Activated CD8-positive, alpha-beta memory T cell treated with anti-CD3 and anti-CD28 coated beads for 4 hours (primary cell): ENCODE measurements at places on chromosomes 7 and 10.

- DNase-seq: no peak
Measured at GRCh38 chr7:75599244-75599781, 107.2 kb downstream of the SPDYE5 start.

DNA sequence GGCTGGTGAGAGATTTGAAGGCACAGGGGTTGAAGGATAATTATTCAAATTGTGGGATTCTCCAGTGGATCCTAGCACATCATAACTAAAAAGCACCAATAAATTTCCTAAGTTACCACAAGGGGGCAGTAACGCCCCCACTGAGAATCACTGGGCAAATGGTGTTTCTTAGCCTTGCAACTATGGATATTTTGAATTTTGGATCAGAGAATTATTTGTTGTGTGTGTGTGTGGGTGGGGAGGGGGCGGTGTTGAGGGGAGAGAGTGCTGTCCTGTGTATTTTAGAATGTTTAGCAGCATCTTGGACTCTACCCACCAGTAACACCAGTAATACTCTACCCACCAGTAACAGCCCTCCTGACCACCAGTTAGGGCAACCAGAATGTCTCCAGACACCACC, 63.3 kb upstream of the PRKG1 start:
- DNase-seq: no peak

- DNase-seq: no peak
Measured at GRCh38 chr10:72712136-72712535, 20.2 kb downstream of the MCU start.

DNA sequence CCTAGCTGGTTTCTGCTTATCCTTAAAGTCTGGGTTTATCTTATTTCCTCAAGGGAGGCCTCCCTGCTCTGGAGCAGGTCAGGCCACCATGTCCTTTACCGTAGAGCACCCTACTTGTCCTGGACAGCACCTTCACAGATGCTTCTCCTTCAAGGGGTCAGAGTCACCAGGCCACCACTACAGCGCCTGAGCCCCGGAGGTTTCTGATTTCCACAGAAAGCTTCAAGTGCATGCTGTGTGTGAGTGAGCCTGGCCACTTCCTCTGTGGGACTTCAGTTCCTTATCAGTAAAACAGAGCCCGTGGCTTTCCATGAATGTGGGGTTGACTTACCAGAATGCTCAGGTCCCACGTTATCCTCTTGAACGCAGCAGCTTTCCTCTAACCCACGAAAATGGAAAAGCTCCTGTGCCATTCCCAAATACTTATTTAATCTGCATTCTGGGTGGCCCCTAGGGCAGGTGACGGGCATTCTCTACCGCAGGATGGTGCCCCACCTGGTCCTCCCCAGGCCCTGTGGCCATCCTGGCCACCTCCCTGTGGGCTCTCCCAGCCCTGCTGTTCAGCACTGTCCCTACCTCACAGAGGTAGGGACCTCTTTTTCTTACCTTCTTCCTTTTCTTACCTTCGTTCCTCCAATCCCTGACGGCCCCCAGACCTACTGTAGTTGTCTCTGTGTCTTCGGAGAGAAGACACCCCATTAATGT, 1.4 kb upstream of the DOCK1 start:
- no peak for DNase-seq

DNA sequence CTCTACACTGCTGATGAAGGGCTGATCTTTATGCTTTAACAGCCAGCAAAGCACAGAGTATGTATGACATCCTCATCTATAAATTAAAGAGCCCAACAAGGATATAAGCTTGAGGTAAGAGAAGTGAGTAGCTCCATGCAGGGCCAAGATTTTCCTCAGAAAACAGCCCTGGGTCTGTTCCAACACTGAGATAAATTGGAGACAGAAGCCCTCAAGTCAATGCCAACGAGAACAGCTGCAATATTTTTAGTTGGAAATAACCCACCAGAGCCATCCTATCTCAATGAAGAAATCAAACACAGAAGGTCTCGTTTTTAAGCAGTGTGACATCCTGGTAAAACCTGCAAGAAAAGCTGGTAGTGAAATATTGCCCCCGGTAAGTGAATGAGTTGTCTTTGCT, 297.0 kb upstream of the AUTS2 start:
- DNase-seq: no peak

DNA sequence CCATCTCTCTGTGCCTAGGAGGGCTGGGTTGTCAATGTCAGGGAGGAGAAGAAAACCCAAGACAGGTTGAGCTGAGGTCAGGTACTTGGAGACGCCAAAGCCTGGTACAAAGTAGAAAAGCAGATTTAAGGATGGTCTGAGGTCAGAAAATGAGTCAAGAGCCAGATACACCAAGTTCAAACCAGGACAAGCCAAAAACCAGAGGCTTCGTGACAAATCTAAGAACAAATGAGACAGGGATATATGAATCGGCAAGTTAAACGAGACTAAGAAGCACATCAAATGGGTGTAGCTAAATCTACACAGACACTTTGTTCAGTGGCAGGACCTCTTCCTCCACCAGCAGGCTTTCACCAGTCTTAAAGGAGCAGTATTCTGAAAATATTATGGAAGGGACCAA, 34.2 kb downstream of the C7orf33 start:
- DNase-seq: no peak

DNA sequence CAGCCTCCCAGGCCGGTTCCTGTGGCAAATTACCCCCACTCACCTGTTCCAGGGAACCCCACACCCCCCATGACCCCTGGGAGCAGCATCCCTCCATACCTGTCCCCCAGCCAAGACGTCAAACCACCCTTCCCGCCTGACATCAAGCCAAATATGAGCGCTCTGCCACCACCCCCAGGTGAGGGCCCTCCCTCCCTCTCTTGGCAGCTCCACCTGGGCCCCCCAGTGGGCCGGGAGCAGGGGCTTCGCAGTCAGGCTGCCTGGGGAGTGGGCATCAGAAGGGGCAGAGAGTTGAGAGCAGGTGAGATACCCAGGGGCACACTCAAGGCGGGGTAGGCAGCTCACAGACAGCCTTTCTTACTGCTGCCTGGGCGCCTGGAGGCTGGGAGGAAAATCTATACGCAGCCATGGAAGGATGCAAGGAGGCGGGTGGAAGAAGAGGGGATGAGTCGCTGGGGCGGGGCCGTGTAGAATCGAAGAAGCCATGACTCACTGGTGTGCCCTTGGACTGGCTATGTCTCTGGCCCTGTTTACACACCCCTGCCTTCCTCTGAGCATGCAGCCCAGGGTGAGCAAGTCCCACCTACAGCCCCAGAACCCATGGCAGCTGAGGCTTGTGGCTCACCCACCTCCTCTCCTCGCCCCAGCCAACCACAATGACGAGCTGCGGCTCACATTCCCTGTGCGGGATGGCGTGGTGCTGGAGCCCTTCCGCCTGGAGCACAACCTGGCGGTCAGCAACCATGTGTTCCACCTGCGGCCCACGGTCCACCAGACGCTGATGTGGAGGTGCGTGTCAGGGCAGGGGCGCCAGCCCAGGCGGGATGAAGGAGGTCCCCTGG, 48.6 kb upstream of the PPIF start:
- no peak for DNase-seq

DNA sequence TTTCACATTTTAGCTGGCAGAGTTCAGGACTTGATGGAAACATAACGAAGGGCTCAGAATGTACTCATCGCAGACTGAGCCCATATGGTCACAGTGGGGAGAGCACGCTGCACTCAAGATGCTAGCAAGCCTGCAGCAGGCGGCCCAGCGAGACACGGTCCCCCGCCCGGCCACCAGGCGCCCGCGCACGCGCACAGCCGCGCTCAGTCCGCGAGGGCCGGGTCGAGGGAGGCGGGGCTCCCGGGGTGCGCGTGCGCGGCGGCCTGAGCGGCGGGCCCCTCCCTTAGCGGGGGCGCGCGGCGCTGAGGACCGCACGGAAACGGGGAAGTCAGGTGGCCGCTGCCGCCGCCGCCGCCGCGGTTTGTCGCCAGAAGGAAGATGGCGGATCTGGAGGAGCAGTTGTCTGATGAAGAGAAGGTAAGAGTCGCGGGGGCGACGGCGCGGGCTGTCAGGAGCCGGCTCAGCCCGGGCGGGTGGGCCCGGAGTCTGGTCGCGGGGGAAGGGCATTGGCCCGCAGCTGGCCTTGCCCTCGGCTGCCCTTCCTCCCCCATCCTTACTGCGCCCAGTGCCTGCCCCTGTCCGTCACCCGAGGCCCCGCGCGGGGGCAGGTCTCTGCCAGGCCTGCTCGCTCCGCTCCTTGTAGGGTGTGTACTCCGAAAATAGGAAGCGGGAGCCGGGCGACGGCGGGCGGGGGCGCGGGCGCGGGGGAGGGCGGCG, at the start of gene CAPZA2:
TSS of gene CAPZA2 (plus strand) at position 354 of the 717 bp plus-strand sequence. CDS start at position 379, 25 bp downstream.
- DNase-seq: peak; percentile 84

DNA sequence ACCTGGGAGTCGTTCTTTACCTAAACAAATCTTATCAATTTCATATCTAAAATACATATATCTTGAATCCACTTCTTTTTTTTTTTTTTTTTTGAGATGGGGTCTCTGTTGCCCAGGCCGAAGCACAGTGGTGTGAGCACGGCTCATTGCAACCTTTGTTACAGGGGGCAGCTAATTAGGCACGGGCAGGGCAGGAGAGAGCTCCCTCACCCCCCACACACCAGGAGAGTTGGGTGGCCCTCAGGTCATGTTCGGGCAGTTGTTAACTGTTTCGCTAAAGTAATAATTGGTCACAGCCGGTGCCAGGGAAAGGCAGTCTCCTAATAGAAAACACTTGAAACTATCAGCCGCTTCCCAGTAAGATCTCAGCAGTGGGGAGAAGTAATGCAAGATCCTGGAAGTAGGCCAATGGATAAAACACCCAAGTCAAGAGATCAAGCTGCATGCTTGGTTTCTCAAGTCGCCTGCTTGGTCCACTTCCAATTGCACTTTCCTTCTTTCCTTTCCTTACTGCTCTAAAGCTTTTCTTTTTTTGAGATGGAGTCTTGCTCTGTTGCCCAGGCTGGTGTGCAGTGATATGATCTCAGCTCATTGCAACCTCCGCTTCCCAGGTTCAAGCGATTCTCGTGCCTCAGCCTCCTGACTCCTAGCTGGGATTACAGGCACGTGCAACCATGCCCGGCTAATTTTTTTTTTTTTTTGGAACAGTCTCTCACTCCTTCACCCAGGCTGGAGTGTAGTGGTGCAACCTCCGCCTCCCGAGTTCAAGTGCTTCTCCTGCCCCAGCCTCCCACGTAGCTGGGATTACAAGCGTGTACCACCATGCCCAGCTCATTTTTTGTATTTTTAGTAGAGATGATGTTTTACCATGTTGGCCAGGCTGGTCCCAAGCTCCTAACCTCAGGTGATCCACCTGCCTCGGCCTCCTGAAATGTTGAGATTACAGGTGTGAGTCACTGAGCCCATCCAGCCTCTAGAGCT, 21.3 kb upstream of the EFCAB10 start:
- DNase-seq: no peak

GRCh38 chr7:23276376-23276775, 22.8 kb upstream of the MALSU1 start:
- no peak for DNase-seq

DNA sequence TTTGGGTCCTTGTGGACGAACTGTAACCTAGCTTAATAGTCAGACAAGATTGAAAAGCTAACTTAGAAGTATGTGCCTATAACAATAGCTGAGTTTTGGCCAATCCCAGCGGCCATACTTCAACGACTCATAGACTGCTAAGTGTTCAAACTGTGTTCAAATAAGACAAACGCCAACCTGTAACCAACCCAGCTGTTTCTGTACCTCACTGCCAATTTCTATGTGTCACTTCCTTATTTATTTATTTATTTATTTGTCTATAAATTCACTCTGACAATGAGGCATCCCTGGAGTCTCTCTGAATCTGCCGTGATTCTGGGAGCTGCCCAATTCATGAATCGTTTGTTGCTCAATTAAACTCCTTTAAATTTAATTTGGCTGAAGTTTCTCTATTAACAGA, 21.7 kb downstream of the ST8SIA6 start:
- no peak for DNase-seq

- DNase-seq: no peak
Measured at GRCh38 chr10:47346581-47347302, 1.4 kb upstream of the RBP3 start.

DNA sequence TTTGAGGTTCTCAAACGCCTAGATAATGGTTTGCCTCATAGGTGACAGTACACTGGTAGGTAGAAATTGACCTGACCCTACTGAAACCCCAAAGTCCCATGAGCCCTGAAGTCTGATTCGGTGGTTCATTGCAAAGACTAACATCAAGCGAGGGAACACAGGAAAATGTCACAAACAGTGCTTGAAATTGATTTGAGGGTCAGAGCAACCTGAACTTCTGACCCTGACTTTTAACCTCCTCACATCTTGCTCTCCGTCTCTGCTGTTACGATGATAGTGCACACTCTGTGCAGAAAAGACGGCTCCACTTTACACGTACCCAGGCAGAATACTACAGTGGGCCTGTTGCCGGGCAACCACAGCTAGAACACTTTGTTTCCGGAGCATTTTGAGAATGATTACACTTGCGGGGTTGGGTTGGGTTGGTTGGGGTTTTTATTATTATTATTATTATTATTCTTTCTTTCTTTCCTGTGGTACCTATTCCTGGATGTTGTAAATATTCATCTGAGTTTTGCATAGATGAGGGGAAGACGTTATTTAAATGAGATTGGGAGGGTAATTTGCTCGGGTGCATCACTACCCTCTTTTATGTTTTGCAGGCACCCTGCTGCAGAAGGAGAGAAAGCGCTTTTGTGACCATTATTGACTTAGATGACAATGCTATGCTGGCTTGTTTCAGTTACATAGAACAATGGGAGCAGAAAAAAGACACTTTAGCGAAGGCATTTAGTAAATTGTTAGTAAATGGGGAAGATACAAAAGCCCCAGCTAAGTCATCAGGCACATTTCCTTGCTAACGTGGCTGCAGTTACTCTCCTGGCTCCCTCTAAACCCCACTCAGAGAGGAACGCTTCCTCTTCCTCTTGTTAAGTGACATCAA, 438.1 kb upstream of the NRP1 start:
- no peak for DNase-seq

DNA sequence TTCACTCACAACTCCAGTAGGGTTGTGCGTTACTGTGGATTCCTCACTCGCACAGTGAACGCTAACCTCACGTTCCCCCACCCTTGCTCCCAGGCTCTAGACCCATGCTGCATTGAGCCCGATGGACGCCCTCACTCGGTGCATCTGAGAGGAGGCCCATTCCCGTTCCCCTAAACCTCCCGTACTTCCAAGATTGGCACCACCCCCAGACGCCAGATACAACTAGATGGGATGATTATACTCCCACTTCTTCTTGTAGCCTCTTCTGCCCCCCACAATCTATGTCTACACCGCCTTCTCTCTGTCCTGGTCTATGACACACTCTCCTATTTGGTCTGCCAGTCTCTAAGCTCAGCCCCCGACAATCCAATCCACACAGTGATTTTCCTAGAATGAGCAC, 57.3 kb upstream of the NCAPG2 start:
- no peak for DNase-seq

- no peak for DNase-seq
Measured at GRCh38 chr10:105797234-105797890, 1156.3 kb downstream of the SORCS3 start.

- no peak for DNase-seq
Measured at GRCh38 chr7:117427258-117427701, at the start of gene ASZ1. Gene ASZ1 (minus strand): TSS chr7:117427493. CDS start chr7:117427460, 33 bp downstream.

GRCh38 chr7:73449422-73449821, 15.8 kb downstream of the FZD9 start:
- DNase-seq: no peak

- DNase-seq: no peak
Measured at GRCh38 chr7:48183370-48183743, 12.1 kb downstream of the ABCA13 start.

- DNase-seq: no peak
Measured at GRCh38 chr7:138890499-138891445, 90.4 kb downstream of the KIAA1549 start.

- DNase-seq: no peak
Measured at GRCh38 chr7:80259-81067, 111.9 kb upstream of the FAM20C start.
